GM04504 (cell line): ENCODE measurements at places on chromosomes 2 and 18.

DNA sequence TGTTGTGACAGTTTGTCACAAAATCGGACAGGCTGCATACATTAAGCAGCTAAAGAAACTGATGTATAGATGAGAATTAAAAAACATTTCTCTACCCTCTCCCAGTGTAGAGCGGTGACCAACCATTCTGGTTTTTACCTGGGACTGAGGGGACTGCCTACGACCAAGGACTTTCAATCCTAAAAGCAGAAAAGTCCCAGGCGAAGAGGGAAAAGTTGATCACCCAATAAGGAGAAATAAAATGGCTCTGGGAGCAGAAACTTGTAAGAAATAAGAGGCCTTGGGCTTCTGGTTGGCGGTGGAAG lies 30.9 kb upstream of the YPEL5 start:
- DNase-seq = no peak

- no peak for DNase-seq
Measured at GRCh38 chr18:40576507-40577115, 1378.4 kb upstream of the PIK3C3 start.

DNA sequence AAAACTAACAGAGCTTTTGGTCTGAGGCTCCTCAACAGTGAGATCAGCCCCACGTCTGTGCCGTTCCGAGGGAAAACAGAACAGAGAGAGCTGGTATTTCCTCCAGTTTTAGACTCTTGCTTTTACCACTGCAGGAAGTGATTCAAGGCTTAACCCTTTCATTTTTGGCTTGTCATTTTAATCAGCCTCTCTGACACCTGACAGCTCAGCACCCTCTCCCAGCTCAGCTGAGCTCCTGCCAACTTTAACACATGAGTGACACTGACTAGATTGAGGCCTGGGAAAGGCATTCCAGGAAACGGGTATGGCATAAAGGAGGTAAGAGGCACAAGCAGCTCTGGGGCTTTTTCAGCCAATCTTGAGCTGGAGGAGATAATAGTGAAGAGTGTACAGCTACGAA lies 239.4 kb upstream of the SKOR2 start:
- DNase-seq = no peak

DNA sequence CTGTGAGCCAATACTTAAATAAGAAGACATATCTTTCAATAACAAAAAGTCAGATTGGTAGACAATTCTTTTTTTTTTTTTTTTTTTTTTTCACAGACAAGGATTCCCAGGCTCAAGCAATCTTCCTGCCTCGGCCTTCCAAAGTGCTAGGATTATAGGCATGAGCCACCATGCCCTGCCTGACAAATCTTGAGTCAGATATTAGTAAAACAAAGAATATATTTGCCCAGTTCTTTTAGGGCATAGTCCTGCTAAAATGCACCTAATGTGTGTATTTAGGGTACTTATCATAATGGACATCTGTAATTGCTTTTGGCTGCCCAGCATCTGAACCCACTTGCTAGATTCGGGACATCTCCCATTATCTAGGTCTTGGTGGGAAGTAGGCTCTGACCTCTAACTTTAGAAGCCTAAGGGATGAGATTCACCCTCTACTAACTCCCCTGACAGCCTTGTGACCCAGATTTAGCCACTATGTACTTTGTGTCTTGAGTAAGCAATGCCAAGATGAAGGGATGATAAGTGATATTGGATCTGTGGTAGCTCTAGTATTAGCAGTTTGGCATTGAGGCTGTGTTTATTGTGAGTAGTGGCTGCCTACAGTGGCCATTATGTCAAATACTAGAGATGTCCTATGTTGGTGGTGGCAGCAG lies 18.5 kb upstream of the PSME4 start:
- DNase-seq = no peak

DNA sequence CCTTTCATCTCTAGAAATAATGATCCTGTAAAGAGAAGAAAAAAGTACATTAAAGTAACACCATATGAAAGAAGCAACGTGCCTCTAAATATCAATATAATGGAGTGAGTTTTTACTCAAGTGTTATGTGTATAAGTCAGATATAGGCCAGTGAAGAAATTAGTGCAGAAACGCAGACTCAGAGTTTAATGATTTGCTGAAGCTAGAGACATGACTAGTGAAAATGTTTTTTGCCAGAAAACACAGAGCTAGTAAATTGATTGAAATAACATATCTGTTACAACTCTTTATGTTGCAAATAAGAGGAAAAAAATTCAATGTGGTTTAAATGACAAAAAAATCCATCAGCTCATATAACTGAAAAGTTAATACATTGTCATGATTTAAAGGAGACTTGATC lies 217.2 kb upstream of the NXPH2 start:
- DNase-seq = no peak

DNA sequence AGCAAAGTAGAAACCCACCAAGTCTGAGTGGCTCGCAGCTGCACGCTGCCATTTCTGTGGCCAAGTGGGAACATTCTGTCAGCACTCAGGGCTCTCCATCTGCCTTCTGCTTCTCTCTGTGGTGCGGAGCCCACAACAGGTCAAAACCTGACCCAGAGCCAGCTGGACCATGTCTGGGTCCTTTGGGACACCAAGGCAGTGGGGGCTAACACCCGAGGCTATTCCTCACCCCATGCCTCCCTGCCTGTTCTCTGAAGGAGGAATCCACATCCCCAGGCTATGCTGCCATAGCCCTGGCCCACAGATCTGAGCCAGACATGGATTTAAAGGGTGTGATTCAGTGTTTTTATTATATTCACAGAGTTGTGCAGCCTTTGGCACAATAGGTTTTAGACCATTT lies 86.4 kb downstream of the SNTG2 start:
- no peak for DNase-seq

DNA sequence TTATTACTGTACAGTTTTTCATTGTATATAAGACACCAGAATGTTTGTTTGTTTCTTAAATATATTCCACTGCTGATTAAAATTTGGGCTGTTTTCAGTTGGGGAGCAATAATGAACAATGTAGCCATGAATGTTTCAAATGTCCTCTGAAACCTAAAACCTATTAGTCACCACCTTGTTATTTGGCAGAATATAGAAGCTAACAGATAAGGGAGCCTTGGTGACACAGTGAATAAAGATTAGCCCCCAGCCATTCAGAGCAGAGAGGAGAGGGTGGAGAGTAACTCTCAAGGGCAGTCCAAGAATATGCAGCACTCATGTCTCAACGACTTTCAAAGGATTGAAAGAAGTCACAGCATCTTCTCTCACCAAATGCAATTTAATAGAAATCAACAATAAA lies 43.1 kb upstream of the ATP8B1 start:
- no peak for DNase-seq

DNA sequence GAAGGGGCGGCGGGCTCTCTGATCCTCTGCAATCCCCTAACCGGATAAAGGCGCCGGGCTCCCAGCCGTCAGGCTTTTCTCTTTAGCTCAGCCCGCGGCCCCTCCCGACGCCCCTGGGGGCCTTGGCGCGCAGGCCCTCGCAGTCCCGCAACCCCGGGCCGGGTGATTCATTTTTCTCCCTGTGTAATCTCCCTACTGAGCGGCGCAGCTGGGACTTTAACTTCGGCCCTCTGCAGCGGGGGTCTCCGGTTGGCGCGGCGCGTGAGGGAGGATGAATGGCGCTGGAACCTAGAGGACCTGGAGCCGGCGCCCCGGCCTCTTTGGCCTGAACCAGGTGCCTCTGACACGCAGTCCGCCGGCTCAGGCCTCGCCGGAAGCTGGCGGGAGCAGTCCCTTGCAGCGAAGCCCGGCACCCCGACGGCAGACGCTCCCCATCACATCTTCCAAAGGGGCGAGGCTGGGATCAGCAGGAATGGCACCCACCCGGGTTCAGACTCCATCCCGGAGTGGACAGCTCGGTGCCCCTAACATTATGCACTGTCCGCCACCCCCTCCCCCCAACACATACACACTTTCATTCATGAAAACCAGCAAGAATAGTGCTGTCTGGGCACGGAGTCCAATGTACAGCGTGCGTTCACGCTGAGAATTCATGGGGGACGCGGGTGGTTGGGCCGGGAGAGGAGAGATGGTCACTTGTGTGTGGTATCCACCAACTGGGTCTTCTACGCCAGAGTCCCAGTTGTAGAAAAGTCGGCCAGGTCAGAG lies 1.2 kb downstream of the CNGA3 start:
- DNase-seq = no peak

GRCh38 chr2:204470621-204471196 lies 74.6 kb upstream of the PARD3B start:
- DNase-seq = no peak

DNA sequence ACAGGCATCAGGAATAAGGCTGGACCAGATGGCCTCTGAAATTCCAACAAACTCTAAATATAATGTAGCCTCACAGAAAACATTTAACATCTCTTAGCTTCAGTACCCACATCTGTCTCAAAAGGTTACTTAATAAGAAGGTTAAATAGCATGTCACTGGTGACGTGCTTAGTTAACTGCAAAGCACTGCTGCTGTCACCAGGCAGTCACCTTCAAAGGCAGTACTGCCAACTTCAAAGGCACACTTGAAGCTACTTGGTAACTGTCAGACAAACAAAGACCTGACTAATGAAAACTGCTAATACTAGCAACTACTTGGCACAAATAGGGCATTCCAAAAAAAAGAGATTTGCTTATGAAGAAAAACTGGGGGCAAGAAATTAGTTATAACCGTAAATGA lies 36.2 kb downstream of the EPG5 start:
- no peak for DNase-seq

DNA sequence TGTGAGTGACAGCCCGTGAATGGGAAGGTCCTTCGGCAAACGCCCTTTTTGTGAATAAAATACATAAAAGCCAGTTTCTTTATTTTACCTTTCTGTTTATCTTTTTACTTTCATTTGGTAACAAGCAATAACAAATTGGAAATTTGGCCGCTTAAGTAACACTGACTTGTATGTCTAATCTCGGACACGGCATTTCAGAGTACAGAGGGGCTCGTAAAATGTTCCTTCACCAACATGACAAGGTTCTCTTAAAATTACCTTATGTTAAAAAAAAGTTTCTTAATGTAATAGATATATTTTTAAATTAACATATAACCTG lies 558 bp upstream of the NEMP2 start:
- DNase-seq = no peak
